Mammary epithelial cell (primary cell): ENCODE measurements at places on chromosomes 4 and X.

DNA sequence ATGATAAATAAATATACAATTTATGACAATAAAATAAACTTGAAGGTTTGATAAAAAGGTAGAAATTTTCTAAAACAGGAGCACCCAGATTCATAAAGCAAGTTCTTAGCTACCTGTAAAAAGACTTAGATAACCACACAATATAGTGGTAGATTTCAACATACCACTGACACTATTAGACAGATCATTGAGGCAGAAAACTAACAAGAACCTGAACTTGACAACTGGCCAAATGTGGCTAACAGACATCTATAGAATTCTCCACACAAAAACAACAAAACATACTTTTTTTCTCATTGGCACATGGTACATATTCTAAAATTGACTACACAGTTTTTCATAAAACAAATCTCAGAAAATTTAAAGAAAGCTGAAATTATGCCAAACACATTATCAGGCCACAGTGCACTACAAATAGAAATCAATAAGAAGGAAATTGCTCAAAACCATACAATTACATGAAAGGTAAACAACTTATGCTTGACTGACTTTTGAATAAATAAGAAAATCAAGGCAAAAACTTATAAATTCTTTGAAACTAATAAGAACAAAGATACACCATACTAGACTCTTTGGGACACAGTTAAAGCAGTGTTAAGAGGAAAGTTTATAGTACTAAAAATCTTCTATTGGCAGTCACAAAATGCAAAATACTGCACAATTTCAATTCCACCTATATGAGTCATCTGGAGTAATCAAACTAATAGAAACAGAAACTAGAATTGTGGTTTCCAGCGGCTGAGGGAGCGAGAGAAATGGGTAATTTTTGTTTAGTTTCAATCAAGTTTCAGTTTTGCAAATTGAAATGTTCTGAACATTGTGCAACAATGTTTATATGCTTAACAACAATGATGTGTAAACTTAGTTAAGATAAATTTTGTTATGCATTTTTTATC, 925.6 kb downstream of the SH3BGRL start:
- no peak for DNase-seq

DNA sequence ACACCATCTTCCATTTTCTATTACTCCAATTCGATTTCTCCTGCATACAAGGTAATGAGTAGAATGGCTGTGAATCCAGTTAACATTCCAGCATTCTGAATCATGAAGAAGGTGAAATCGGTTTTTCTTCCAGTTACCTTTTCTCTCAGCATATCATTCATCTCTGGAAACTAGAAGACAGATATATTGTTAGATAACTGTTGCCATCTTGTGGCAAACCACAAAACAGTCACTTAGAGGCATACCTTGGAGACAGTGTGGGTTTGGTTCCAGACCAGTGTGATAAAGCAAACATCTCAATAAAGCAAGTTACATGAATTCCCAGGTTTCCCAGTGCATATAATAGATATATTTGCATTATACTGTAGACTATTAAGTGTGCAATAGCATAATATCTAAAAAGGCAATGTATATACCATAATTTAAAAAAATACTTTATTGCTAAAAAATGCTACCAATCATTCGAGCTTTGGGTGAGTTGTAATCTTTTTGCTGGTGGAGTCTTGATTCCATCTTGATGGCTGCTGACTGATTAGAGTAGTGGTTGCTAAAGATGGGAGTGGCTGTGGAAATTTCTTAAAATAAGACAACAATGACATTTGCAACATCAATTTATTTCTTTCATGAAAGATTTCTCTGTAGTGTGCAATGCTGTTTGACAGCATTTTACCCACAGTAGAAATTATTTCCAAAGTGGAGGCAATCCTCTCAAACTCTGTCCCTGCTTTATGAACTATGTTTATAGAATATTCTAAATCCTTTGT, 82.1 kb downstream of the SLC39A8 start:
- DNase-seq = peak; percentile 70

GRCh38 chrX:23394421-23394820, 59.8 kb downstream of the PTCHD1 start:
- peak; percentile 72 for DNase-seq

DNA sequence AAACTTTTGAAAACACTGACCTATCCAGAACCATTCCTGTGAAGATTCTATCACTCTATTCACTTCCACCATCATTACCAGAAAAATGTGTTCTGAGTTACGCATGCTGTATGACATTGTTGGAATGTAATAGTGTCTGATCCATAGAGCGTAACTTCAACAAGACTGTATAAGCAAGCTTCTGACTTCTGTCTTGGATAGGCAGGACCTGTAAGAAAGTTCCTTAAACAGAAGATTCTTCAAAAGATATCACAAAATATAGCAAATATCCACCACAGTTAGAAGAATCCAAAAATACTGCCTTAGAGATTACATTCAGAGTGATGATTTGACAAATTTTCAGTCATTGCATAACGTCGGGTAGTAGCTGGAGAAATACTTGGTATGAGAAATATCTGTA, 14.0 kb upstream of the SPOCK3 start:
- DNase-seq = no peak

GRCh38 chrX:69357317-69357716, 146.8 kb upstream of the NALF2 start:
- DNase-seq = no peak

- no peak for DNase-seq
Observed at GRCh38 chr4:53195815-53196661, 169.8 kb downstream of the SCFD2 start.

DNA sequence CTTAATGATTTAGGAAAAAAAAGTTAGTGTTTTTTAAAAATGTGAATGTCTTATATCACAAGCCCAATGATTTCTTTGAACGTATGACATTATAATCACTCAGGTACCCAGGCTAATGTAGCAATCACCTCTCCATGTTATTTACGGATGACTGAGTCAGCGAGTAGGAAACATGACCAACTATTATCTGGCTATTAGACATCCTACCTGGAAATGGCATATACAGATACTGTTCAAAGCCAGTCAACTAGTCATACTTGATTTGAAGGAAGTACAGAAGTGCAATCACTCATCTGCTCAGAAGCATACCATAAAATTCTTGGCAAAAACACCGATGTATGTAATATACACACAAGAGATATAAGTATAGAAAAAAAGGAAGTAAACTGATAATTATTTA, 732.5 kb downstream of the ARAP2 start:
- peak; percentile 6 for DNase-seq

GRCh38 chrX:10833299-10834169, 213.1 kb upstream of the MID1 start:
- DNase-seq = peak; percentile 61

DNA sequence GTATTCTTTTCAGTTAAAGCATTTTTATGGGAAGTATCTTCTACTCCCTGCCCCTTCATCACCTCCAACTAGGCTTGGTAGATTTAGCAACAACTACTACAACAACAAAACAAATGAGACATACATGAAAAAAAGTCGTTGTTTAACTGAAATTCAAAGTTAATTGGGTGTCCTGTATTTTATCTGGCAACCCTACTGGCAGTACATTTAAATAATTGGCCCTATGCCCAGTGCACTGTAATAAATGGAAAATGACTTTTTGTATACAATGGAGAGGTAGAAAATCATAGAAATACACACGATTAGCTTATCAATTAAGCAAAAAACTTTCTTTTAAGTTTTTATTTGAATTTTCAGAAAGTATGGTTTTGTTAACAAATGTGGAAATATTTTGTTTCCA, 21.4 kb upstream of the CLGN start:
- DNase-seq = no peak

GRCh38 chrX:1052021-1052420, 160.4 kb downstream of the CRLF2 start:
- no peak for DNase-seq

GRCh38 chr4:48336146-48336870, 5.0 kb upstream of the SLAIN2 start:
- no peak for DNase-seq

DNA sequence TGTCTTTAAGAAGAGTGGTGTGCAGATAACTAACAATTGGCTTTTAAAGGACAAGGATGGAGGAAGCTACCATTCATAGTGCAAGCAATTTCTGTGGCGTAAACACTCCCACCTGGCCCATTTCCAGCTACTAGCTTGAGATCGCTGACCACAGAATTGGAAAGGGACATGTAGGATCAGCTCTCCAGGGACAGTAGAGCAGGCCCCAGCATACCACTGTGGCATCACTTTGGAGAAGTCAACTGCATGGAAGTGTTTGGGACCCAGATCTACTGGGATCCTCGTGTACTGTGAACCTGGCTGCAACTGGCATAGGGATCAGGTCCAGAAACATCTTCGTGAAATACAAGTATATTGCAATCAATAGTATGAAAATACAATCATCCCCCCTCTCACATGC, 515.0 kb downstream of the INPP4B start:
- no peak for DNase-seq

- DNase-seq = no peak
Observed at GRCh38 chr4:128854433-128854832, 44.9 kb downstream of the JADE1 start.

- no peak for DNase-seq
Observed at GRCh38 chr4:109125084-109125483, 177.4 kb downstream of the COL25A1 start.

DNA sequence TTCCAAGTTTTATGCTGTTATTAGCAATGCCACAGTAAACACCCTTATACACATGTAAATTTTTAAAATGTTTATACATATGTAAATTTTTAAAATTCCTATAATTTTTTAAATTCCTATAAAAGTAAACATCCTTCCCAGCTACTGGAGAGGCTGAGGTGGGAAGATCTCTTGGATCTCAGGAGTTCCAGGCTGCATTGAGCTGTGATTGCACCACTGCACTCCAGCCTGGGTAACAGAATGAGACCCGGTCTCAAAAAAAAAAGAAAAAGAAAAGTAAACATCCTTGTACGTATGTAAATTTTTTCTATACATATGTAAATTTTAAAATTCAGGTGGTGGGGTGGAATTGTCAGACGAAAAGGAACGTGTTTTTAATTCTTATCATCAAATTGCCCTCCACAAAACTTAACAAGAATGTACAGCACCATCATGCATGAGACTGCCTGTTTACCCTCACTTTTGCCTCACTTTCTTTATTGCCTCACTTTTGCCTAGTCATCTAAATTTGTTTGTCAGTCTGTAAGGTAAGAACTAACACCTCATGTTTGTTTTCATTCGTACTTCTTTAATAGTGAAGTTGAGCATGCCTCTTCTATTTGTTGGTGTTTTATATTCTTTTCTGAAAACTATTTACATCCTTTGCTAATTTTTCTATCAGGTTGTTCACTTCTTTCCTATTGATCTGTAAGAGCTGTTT, 8.0 kb downstream of the SLC7A3 start:
- no peak for DNase-seq

- peak; percentile 9 for DNase-seq
Observed at GRCh38 chr4:111066447-111066846, 443.6 kb upstream of the PITX2 start.

- peak; percentile 62 for DNase-seq
Observed at GRCh38 chr4:15078682-15079642, 76.7 kb downstream of the CPEB2 start.

DNA sequence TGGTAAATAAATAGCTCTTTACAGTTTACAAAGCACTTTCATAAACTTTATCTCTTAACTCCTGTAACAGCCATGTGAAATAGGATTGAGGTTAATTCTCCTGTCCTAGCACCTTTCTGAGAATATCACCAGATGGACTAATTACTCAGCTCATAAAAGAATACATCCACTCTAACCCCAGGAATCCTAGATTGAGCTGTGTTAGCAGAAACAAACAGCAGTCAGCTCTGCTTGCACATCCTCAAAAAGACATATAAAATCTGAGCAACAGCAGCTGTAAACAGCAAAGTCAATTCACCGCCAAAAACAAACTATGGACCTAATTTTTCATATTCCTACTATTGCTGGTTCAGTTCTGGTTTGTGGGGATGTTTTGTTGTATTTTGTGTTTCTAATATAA, 182.8 kb downstream of the QDPR start:
- DNase-seq = no peak

DNA sequence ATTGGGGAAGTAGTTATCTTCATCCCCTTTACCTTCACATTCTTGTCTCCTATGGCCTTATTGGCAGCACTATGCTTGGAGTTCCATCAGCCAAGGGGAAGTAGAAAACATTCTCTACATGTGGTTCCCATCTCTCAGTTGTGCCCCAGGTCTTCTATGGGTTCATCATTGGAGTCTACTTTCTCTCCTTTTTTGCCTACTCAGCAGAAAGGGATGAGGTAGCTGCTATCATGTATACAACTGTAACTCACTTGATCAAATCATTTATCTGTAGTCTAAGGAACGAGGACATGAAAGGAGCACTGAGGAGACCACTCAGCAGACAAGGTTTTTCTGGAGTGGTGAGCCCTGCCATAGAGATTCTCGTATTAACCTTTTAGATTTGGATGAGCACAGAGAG, 119.0 kb upstream of the OR13H1 start:
- DNase-seq = no peak

- DNase-seq = no peak
Observed at GRCh38 chrX:147846676-147847075, 65.0 kb upstream of the FMR1 start.

DNA sequence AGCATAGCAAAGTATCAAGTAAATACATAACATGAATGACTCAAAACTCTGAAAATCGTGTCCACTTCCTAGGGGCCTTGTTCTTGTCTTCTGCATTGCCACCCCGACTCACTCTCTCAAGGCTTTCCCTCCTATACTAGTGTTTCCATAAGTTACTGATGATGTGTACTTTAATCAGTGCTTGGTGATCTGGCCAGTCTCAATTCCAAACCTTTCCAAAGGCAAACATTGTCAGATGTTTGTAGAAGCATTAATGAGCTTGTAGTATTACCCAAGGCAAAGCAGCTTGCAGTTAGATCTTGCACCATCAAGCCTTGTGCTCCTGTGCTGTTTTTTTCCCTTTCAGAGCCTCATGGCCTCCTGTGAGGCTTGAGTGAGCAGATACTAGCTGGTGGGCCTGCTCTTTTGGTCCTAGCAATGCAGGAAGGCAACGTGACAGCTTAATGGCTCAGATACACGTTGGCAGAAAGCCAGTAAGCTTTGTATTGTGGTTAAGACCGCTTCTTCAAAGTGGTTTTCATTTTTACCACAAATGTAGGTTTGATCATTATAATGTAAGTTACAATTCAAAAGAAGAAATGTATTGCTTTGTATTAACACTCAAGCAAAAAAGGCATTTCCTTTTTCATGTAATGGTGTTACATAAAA, 51.8 kb downstream of the RBPJ start:
- DNase-seq = peak; percentile 48

DNA sequence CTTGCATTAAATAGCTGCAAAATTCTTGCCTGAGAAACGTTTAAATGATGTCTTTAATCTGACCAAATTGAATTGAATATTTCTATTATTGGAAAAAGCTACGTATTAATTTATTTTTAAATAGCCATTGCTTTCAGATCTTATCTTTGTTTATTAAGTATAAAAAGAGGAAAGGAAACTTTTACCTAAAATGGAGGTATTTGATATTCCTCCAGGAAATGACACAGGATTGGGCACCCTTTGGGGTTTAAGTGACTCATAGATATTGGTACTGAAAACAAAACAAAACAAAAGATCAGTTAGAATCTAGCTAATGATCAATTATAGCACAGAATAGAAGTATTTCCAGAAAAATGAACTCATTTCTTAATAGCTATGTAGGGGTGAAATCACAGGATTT, 34.1 kb downstream of the PLS3 start:
- DNase-seq = peak; percentile 32

GRCh38 chrX:45710081-45710801, 509.6 kb upstream of the DIPK2B start:
- peak; percentile 99 for DNase-seq
